ENCODE measurements at places on chromosomes 6 and 20.

GRCh38 chr6:98769546-98769945 is 64.8 kb upstream of the POU3F2 start:
- peak; percentile 6 for DNase-seq

- DNase-seq = no peak
Observed at GRCh38 chr20:18986895-18987580, 173.5 kb downstream of the SCP2D1 start.

DNA sequence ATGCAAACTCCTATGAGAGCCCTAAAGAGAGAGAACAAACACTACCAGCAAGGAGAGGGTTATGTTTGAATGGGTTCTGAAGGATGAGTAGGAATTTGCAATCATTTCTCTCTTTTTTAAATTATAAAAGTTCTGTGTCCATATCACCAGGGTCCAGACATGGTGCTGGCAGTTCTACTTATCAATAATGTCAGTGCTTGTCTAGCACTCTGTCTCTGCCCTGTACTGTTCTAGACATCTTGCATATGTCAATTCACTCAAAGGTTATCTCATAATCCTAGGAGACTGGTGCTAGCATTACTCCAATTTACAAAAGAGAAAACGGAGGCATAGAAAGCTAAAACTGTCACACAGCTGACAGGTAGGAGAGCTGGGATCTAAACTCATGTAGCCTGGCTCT is 101.3 kb downstream of the VEGFA start:
- no peak for DNase-seq

DNA sequence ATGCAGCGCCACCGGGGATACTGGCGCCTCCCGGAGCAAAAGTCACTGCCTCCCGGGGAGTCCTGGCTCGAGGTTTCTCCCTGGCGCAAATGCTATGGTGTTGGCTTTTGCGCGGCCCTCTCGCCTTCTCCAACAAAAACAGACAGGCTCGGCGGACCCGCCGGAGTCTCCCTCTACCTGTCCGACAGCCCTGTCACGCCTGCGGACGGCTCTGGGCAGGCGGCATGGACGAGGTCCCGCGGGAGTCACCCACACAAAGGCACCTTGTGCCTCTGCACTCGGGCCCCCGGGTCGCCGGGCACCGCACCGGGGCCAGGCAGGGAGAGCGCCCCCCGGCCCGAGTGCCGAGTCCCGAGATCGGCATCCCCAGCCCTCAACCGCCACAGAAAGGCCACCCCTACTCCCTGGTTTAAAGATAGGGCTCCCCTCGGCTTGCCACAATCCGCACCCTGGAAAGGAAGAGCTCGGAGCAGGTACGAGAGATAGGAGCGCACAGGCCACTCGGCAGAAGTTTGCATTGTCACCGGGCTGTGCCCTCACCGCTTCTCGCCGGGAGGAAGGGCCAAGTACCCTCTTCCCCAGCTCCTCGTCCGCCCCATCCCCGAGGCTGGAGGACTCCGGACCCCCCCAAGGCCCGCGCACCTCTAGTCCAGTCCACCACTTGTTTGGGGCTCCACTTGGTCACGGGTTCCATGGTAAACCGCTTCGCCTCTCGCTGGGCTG is 903 bp downstream of the CNKSR3 start:
- DNase-seq = no peak

DNA sequence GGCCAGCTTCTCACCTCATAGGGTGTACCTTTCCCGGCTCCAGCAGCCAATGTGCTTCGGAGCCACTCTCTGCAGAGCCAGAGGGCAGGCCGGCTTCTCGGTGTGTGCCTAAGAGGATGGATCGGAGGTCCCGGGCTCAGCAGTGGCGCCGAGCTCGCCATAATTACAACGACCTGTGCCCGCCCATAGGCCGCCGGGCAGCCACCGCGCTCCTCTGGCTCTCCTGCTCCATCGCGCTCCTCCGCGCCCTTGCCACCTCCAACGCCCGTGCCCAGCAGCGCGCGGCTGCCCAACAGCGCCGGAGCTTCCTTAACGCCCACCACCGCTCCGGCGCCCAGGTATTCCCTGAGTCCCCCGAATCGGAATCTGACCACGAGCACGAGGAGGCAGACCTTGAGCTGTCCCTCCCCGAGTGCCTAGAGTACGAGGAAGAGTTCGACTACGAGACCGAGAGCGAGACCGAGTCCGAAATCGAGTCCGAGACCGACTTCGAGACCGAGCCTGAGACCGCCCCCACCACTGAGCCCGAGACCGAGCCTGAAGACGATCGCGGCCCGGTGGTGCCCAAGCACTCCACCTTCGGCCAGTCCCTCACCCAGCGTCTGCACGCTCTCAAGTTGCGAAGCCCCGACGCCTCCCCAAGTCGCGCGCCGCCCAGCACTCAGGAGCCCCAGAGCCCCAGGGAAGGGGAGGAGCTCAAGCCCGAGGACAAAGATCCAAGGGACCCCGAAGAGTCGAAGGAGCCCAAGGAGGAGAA is 10.5 kb downstream of the GNAS-AS1 start:
- no peak for DNase-seq
